CD8-positive, alpha-beta T cell (primary cell): ENCODE measurements at places on chromosomes 12 and 14.

GRCh38 chr14:75049731-75050201, 1.5 kb downstream of the MLH3 start:
- DNase-seq, result no peak

- DNase-seq, result no peak
Measured at GRCh38 chr14:33930439-33930838, 20.4 kb downstream of the EGLN3 start.

DNA sequence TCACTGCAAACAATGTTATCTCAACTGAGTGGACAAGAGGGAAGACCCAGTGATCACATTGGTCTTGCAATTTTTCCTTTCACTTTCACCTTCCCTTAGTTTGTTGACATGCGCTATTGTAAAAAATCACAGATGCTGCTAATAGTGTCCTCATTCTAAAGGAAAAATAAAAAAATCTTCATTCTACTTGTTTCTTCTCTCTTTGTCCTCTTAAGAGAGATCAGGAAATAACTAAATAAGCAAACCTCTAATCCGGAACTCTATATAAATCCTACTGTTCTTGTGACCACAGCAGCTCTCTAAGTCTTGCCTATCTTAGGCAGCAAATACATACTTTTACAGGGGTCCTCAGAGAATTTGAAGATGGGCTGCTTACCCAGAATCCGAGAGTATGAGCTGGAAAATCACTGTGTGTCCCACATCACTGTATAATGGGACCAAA, 257.7 kb downstream of the NAV3 start:
- DNase-seq, result no peak

- DNase-seq, result no peak
Measured at GRCh38 chr12:24724814-24725213, 224.1 kb downstream of the BCAT1 start.

DNA sequence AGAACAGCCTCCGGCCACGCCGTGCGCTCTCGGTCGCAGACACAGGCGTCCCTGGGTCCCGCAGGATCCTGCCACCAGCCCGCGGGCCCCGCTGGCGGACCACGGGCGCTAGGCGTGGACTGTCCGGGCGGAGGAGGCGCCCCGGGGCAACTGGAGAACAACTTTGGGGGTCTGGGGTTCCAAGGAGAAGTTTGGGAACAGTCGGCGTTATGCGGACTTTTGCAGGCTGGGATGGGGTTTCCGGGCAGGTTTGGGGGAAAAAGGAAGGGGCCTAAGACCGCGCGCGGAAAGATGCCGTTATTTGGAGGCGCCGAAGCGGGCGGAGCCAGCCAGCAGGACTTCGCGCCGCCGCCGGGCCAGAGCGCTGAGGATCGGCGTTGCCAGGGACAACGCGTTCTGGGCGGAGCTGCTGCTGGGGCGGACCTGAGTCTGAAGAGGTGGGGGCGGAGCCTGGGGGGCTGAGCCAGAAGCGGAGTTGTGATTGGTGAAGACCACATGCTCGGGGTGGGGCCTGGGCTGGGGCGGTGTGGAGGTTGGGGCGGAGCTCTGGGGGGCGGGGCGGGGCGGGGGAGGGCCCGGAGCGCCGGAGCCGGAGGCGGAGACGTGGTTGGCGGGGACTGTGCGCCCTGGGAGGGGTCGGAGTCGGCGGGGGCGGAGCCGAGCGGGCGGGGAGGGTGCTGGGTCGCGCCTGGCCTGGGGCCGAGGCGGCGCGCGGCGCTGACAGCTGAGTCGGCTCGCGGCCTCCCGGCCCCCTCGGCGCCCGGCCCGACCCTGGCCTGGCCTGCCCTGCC, at the start of gene CYP46A1:
TSS of gene CYP46A1 (plus strand) at position 680 of the 791 bp plus-strand sequence. CDS start 120 bp downstream, outside the sequence.
- peak; percentile 99 for DNase-seq

GRCh38 chr12:56029166-56029519, 8.3 kb downstream of the IKZF4 start:
- DNase-seq, result no peak

DNA sequence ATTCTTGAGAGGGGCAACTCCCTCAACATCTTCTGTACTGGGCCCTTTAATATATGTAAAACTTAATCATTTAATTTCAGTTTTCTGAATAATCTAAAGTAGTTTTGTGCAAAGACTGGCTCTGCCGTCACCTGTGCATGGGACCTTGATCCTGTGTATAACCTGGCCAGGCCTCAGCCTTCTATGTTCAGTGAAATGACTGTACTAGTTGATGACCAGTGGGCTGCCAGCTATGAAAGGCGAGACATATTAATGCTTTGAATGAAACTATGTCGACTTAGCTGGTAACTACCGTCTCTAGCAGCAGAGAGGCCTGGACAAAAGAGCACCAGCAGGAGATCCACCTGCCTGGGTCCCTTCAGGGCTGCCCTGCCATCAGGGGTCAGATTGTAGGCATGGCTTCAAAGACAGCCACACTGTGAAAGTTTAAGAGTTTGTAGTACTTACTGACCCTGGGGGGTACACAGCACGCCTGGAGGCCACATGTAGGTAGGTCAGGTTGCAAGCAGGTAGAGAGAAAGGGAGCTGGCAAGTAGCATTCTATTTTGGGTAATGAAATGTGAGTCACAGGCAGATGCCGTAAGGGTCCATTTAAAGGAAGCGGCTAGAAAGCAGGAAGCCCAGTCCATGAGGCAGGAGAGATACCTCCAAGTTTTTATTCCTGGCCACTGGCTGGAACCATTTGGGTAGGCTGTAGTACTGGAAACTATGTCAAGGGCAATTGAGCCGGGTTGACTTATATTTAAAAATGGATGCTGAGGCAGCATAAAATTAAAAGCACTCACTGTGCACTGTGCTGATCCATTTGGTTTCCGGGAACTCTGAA, 77.2 kb downstream of the BHLHE41 start:
- no peak for DNase-seq

GRCh38 chr14:94129758-94130414, 482 bp upstream of the IFI27L2 start:
- DNase-seq, result no peak

- DNase-seq, result no peak
Measured at GRCh38 chr14:24289649-24290280, 9.8 kb downstream of the DHRS1 start.

GRCh38 chr14:63563370-63564026, 20.3 kb upstream of the PPP2R5E start:
- no peak for DNase-seq

DNA sequence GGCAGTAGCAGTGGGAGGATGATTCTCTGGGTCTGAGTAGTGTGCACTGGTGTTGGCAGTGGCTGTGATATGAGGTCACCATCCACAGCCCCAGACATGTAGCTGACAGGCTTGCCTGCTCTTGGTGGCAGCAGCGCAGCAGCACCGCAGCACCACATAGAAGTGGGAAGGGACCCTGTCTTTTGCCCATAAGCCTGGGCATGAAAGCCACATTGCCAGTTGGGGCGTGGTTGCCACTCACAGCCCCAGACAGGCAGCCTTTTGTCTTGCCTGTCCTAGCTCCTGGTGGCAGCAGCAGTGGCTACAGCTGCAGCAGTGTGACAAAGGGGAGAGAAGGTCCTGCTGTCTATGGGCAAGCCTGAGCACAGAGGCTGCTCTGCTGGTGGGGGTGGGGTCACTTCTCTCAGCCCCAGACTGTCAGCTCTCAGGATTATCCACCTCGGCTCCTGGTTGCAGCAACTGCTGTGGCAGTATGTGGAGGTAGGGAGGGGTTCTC, 71.5 kb downstream of the BRMS1L start:
- DNase-seq, result no peak

GRCh38 chr12:47293406-47293805, 213.6 kb upstream of the AMIGO2 start:
- DNase-seq, result no peak

GRCh38 chr12:52495389-52495788, 2.3 kb upstream of the KRT6A start:
- no peak for DNase-seq

DNA sequence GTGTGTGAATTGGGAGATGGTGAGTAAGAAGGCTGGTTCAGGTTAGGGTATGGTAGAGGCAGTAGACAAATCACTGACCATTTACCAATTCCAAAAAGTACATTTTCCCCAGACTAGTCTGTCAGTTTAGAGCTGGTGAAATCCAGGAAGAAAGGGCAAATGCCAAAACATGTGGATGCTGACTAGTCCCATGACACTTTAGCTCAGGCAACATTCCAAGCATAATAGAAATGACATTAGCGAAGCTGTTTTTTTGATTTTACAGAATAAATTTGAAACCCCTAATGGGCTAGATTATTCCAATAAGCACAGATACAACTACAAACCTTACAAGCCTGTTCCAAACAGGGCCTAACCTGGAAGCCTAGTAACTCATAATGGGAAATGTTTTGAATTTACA, 884.2 kb downstream of the FLRT2 start:
- no peak for DNase-seq

DNA sequence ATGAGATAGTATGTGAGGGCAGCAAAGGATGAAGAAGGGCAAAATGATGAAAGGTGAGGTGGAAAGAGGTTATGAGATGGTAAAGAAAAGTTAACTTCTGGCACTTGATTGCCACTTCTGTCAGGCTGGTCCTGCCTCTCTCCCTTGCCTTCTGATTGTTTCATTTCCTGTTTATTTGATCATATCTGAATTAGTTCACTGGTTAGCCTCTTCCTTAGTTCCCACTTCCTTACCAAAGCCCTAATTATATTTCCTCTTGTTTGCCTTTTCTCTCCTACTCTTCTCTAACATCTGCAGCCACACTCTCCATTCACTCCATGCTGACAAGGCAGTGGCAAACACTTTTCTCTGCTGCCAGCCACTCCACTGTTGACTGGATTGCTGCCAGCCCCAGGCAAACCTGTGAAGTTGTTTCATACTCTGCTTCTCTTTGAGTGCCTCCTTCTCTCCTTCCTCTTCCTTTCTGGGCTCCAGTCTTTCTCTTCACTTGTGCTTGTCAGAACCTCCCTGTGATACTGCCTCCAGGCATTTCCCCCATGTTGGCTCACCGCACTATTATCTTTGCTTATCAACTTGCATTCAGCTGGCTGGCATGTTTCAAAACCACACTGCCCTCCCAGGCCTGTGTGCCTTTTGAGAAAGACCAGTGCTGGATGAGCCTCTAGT, 8.1 kb downstream of the PNP start:
- peak; percentile 59 for DNase-seq

DNA sequence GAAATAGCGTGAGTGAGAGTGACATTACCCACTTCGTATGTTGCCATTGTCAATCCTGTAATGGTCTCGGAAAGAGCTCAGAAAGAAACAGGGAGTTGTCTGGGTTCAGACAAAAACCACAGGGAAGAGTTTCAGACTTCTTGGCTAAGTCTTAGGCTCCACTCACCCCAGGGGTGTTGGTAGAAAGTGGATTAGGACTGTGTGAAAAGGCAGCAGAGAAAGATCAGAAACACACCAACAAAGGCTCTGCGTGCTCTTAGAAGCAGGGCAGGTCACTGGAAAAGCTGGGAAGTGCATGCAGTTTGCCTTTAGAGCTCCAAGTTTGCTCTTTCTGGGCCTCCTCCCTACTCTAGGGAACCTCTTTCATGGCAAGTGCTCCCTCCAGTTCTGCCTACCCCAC, 106.1 kb upstream of the PLXNC1 start:
- no peak for DNase-seq

GRCh38 chr14:103418481-103418818, 33.2 kb downstream of the MARK3 start:
- DNase-seq, result no peak

DNA sequence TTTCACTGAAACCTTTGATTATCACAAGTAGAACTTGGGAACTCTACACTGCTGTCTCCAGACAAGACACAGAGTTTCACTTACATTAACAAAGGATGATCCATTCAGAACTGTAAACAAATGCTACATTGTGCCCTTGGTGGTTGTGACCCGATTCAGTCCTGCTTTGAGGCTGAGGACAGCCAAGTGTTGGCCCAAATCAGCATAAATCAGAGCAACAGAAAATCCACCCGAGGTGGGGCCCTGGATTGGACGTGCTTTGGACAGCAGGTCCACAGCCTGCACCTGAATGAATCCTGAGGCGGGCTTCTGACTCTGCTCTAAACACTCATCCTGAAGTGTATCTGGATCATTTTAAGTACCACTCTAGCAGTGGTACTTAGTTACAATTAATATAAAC, 68.8 kb downstream of the PPP2R5C start:
- DNase-seq, result no peak

GRCh38 chr12:121668750-121669520, 519 bp downstream of the MORN3 start:
- peak; percentile 73 for DNase-seq

DNA sequence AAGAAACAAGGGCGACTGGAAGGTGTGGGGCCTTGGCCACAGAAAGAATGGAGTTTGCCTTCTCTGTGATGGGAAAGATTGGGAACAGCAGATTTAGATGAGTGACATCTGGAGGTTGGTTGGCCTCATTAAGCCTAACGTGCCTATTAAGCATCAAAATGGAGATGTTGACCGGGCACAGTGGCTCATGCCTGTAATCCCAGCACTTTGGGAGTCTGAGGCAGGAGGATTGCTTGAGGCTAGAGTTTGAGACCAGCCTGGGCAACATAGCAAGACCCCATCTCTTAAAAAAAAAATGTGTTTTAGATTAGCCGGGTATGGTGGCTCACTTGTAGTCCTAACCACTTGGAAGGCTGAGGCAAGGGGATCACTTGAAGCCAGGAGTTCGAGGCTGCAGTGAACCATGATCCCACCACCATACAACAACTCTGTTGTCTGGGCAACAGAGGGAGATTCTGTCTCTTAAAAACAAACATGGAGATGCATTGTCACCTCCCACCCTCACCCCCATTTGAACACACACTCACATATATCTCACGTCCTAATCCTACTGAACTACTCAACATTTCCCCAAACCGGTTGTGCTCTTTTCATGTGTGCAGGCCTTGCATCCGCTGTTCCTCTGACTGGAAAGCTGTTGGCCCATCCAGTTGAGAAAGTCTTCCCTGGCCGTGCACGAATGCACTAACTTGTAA, 172.1 kb downstream of the ETV6 start:
- DNase-seq, result no peak

DNA sequence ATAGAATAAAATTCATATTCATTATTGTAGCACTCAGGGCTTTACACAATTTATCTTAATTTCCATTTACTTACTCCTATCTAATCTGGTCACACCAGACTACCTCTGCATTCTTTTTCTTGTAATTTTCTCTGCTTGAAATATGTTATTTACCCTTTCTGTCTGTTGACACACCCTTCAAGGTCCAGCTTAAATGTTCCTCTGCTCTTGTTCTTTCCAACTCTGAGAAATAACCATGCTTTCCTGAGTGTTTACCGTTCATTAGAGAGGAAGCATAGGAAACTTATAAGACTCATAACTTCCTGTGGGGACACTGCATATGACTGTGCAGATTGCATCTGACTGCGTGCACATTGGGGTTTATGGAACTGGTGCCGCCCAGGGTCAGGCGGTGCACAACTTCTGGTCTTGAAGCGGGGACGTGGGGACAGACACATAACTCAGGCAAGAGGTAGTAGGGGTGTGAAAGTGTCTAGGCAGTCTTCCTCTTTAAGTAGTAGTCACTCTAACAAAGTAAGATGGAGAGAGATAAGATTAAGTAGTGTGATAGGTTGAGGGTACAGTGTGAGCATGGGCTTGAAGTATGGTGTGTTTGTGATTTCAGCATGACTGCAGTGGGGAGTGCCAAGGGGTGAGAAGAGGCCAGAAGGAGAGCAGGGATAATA, 42.6 kb upstream of the FOXJ2 start:
- peak; percentile 79 for DNase-seq
